Stimulated activated CD4-positive, alpha-beta T cell treated with anti-CD3 and anti-CD28 coated beads, Interleukin-4, amount 100 ng/mL, for 1 hour (primary cell): ENCODE measurements at places on chromosomes 2 and 18.

- no peak for DNase-seq
Observed at GRCh38 chr2:163247156-163247846, 408.7 kb upstream of the KCNH7 start.

DNA sequence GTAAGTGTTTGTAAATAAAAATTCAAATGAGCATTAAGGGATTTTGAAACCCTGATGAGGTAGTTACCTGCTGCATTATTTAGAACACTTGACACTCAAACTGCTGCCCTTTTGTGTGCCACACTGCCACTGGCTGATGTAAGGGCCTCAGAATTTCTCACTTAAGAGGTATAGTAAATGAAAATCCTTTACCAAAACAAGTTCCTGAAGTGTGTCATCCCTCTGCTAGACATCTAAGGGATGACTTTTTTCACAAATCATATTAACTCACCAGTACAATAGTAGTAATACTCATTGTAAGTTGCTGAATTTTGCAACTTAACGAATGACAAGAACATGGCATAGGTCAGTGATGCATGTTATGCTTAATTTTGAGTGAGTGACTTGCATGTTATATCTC lies 274.9 kb upstream of the UBE2E3 start:
- no peak for DNase-seq

- no peak for DNase-seq
Observed at GRCh38 chr2:106054880-106055655, 139.0 kb downstream of the UXS1 start.

- no peak for DNase-seq
Observed at GRCh38 chr2:149765636-149766035, 178.1 kb upstream of the MMADHC start.

DNA sequence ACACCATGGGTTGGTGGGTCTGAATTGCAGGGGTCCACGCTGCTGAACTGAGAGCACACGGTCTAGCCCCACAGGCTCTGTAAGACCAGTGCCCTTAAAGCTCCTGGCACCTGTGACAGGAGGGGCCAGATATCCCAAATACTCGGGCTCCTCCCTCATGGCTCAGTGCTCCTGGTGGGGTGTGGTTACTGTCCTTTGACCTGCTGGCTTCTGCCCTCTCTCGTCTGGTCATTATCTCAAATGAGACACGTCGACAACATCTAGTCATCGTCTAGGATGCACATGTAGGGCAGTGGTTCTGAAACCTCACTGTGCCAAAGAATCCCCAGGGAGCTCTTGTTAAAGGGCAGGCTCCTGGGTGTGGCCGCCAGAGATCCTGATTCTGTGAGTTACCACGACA lies 258.4 kb downstream of the LOXHD1 start:
- DNase-seq, result no peak

GRCh38 chr18:26434887-26435286 lies 113.5 kb downstream of the KCTD1 start:
- no peak for DNase-seq

DNA sequence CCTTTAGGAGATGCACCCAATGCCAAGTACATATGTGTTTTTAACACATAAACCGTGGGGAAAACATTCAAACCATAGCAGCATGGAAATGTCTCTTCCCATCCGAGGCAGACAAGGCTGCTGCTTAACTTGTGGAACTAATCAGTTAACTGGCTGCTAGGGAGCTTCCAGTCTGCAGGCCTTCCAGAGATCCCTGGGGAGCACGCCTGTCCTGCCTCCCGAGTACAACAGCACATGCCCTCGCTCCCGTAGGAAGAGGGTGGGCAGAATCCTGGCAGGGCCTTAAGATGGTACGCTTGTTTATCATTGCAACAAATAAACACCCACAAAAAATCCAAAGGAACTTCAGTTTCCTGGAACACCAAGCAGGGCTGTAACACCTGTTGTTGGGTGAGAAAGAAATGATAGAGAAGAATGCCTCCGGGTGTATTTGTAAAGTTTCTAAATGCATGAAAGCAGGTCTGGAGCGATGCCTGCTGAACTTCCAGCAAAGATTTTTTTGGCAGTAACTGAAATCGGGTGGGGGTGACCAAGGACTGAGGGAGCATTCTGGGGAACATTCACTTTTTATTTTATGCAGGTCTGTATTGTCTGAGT lies 56.2 kb downstream of the EDAR start:
- no peak for DNase-seq

DNA sequence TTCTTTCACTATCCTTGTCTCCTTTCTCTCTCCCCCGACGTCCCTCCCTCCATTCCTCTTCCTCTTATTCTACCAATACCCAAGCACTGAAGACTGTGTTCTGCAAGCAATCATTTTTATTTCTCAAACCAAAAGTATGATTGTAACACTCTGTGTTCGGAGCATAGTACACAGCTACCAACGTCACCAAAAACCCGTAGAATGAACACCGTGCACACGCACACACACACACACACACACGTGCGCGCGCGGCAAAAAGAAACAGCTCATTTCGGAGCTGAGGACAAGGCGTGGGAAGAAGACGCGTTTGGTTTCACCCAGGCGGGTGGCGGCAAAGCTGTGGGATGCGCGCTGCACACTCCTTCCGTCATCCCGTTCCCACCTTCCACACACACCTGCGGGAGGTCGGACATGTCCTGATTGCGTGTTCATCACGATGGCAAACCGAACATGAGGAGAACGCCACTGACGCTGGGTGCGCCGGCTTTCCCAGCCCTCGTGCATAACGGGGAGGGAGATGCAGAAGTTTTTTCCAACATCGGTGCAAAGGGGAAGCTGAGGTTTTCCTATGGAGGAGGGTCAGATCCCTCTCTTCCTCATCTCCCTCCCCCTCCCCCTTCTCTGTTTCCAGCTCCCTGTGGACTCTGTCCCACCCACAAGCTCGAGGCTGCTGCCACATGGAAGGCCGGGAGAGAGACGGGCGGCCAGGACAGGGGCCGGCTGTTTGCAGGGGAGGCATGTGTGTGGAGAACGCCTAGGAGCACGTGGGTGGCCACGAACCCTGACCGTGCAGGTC lies 20.4 kb downstream of the MBP start:
- no peak for DNase-seq

DNA sequence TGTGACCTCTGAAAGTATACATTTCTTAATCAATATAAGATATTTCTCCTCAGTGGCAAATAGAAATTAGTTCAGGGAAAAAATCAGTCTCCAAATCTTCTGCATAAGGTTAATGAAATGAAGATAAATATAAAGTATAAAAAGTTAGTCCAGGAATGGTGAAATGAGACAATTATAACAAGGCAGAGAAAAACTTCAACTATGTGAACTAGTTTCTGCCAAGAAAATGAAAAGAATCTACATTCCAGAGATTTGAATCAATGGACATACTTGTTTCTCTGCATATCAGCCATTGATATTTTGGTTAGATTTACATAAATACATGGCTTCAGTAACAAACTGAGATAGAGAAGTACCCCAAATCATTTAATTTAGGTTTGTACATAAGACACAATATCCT lies 249.0 kb downstream of the EXOC6B start:
- no peak for DNase-seq

DNA sequence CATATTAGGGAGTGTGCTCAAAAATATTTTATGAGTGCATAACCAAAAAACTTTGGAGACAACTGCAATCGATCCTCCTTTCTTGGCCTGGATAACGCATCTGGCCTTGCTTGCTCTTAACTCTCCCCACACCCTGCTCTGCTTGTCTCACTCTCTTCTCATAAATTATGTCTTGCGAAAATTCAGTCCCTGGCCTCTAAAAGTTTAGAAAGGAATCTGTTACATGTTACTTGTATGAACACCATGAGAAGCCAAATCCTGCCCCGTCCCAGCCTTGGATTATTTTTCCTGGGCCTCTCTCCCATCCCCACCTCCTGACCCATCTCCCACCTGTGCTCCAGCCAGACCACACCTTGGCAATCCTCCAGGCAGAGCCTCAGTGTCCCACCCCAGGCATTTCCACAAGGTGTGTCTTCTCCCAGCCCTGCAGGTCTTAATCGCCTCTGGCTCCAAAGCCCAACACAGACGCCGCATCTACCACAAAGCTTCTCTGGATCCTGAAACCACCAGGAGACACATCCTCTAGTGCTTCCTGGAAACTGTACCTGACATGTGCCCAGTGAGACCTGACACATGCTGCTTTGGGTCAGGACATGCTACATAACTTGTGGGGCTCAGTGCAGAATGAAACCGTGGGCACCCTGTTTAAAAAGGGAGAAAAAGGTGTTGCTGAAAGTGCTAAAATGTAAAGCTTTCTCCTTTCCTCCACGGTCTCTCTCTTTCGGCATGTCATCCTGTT lies 99.6 kb upstream of the ST3GAL5 start:
- no peak for DNase-seq

GRCh38 chr18:65567372-65567771 lies 183.4 kb upstream of the CDH7 start:
- DNase-seq, result no peak

GRCh38 chr2:79771493-79771892 lies 258.6 kb downstream of the CTNNA2 start:
- no peak for DNase-seq

DNA sequence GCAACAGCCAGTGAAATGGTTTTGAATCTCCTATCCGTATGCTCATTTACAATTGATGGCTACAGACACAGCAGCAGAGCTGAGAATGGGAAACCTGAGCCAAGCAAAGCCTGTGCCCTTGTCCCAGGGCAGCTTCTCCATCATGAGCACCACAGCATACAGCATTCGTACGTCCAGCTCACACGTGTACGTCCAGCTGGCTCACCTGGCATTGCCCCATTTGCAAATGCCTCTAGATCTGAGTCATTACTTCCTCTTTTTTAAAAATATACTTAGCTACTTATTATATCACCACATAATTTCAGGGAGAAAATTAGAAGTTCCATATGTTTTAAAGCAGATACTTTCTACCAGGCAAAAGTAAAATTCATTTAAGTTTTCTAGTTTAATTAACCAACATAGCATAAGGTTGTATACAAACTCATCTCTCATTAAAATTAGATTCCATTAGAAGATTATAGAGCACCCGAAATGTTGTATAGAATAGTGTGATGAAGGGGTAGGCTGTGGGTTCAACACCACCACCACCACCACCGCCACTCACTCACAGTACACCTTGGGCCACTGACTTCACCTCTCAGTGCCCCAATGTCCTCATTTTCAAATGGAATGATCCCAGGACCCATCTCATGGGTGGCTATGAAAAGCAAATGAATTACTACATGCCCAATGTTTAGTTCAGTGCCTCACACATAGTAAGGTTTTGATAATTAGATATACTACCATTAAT lies 31.4 kb upstream of the TMEM177 start:
- no peak for DNase-seq

- peak; percentile 71 for DNase-seq
Observed at GRCh38 chr2:234463626-234464290, 33.1 kb downstream of the ARL4C start.

DNA sequence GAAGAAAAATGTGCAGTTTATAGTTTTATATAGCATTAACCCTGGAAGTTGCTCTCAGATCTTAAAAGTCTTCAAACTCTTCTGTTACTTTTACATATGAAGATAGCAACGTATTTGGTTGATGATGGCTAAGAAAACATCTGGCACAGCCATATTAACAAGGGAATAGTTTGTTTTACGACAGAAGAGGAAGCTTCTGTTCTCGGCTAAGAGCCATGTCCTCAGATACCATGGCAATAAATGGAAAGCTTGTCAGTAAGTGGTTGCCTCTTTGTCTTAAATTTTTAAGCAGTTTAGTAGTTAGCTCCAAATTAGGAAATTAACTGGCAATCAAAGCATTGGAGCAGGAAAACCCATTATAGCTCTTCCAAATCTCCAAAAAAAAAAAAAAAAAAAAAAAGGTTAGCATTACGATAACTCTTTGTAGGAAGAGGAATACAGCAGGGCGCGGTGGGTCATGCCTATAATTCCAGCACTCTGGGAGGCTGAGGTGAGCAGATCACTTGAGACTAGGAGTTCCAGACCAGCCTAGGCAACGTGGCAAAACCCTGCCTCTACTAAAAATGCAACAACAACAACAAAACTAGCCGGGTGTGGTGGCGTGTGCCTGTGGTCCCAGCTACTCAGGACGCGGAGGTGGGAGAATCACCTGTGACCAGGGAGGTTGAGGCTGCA lies 4.5 kb upstream of the STON1 start:
- no peak for DNase-seq

GRCh38 chr2:160324161-160324800 lies 124.2 kb upstream of the ITGB6 start:
- DNase-seq, result peak; percentile 54

- DNase-seq, result peak; percentile 43
Observed at GRCh38 chr2:28586867-28587266, 91.0 kb downstream of the PLB1 start.

DNA sequence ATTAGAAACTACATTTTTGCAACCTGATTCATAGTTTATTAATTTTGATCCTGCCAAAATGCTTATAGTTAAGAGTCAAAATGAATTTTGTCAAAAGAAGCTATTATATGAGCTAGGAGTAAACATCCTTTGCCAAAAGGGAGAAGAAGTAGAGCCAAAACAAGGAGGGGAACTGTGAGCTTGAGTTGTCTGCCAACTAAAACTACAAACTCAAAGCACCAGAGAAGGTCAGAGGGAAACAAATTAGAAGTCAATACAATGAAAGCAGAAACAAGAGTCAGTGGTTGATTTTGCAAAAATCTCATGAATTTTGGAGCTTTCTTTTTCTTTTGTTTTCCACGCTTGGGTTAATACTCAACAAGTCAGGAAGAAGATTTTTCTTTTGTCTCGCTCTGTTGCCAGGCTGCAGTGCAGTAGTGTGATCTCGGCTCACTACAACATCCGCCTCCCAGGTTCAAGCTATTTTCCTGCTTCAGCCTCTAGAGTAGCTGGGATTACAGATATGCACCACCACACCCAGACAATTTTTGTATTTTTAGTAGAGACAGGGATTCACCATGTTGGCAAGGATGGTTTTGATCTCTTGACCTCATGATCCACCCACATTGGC lies 508.5 kb downstream of the RIT2 start:
- no peak for DNase-seq

- no peak for DNase-seq
Observed at GRCh38 chr2:113723411-113723810, 33.0 kb downstream of the SLC35F5 start.

DNA sequence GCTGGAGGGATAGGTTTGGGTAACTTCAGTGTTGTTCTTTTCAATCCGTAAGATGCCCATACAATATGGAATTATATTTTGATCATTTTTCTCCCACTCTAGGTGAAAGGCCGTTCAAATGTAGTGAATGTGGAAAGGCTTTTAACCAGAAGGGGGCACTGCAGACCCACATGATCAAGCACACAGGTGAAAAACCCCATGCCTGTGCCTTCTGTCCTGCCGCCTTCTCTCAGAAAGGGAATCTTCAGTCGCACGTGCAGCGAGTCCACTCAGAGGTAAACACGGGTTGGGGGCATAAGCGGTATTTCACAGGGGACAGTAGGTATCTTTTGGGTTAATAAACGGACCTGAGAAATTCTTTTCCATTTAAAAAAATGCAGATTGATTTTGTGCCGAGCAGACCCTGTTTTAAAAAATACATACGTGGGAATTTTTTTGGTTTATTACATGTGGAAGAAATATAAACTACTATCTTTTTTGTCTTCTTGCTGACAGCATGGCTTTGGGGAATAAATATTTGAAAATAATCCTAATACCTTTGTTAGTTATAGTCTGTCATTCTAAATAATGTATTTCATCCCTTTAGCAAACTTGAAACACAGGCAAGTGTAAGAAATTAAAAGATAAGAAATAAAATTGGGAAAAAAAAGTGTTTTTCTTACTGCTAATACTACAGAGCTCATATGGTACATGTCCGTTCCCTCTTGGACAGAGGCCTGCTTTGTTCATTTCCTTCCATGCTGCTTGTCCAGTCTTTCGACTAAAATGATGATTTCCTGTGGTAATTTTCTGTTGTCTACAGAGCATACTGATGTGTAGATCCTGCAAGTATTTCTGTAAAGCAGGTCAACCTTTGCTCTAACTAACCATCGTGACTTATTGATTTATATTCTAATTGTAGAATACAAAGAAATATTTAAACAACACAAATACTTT lies 53.3 kb downstream of the ZNF236 start:
- DNase-seq, result peak; percentile 24
